Panc1 (cell line): ENCODE measurements at places on chromosomes 3 and 15. TPM values are rescaled to one million over a fixed set of nuclear protein-coding genes. Genes with fewer than 3 reads are reported as not detected.
A peak's percentile ranks its signal among the peaks of the same experiment; 100 is the strongest.

Gene PRR20G
- not detected for total RNA-seq

Gene GNAI2
- 170 TPM for total RNA-seq

Gene ARHGAP31
- total RNA-seq, result 7.6 TPM

- no peak overlapping the region for H3K27ac ChIP-seq
- no peak overlapping the region for H3K4me3 ChIP-seq
- H3K4me1 ChIP-seq, result no peaks in the 10 kb centered on the region
- H3K36me3 ChIP-seq, result no peaks in the 10 kb centered on the region
These were observed 68.0 kb upstream of the BOC start for GRCh38 chr3:113143353-113143752.

DNA sequence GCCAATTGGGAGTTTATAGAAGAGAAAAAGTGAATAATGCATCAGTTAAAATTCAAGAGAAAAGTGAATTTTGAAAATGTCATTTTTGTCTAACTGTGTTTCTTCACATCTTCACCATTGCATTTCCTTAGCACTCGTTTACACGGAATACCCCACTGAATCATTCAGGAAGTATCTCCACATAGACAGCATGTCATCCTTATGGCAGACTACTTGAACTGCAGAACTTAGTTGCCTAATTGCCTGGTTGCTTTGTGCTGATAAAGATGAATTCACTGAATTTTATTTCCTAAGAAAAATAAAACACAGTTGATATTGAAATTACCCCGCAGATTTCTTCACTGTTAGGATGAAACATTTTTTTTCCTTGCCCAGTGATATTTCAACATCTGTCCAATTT lies 627.1 kb downstream of the ROBO1 start:
- H3K4me3 ChIP-seq, result no peak overlapping the region
- H3K27me3 ChIP-seq, result no peaks in the 10 kb centered on the region

DNA sequence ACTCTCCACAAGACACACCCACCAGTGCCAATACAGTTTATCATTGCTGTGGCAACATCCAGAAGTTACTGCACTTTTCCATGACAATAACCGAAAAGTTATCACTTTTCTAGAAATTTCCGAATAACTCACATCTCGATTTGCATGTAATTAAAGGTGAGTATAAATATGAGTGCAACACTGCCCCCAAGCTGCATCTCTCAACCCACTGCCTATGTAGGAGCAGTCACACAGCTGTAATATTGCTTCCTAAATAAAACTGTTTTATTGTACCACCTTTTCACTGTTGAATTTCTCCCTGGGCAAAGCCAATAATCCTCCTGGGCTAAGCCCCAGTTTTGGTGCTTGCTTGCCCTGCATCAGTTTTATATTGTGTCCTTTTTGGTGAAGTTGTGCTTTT lies 601.0 kb upstream of the EPHA6 start:
- H3K36me3 ChIP-seq, result no peaks in the 10 kb centered on the region
- no peak for DNase-seq
- H3K27ac ChIP-seq, result no peak overlapping the region
- no peak overlapping the region for H3K4me3 ChIP-seq
- no peaks in the 10 kb centered on the region for H3K27me3 ChIP-seq
- H3K4me1 ChIP-seq, result no peaks in the 10 kb centered on the region

GRCh38 chr3:9784965-9785364 lies 7.3 kb downstream of the TADA3 start:
- H3K27me3 ChIP-seq, result no peaks in the 10 kb centered on the region
- H3K27ac ChIP-seq, result no peak overlapping the region
- DNase-seq, result no peak

DNA sequence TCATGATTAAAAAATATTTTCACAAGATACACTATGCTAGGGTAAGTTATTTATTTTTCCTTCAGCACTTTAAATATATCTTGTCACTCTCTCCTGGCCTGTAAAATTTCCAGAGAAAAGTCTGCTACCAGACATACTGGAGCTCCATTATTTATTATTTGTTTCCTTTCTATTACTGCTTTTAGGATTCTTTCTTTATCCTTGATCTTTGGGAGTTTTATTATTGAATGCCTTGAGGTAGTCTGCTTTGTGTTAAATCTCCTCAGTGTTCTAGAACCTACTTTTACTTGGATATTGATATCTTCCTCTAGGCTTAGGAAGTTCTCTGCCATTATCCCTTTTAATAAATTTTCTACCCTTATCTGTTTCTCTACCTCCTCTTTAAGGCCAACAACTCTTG lies 142.0 kb upstream of the TGFBR2 start:
- H3K27ac ChIP-seq, result no peak overlapping the region
- DNase-seq, result no peak
- H3K4me3 ChIP-seq, result no peak overlapping the region
- H3K27me3 ChIP-seq, result no peaks in the 10 kb centered on the region

- no peak overlapping the region for H3K27ac ChIP-seq
- DNase-seq, result no peak
- no peaks in the 10 kb centered on the region for H3K36me3 ChIP-seq
- no peaks in the 10 kb centered on the region for H3K4me1 ChIP-seq
- H3K4me3 ChIP-seq, result no peak overlapping the region
These were observed 370.5 kb downstream of the RORA start for GRCh38 chr15:60858511-60859070.

GRCh38 chr3:129286081-129286480 lies 7.4 kb downstream of the HMCES start:
- no peak overlapping the region for H3K4me3 ChIP-seq
- no peaks in the 10 kb centered on the region for H3K27me3 ChIP-seq

GRCh38 chr3:149579161-149579560 lies 78.7 kb downstream of the WWTR1 start:
- no peaks in the 10 kb centered on the region for H3K36me3 ChIP-seq
- H3K4me1 ChIP-seq, result peaks cover 100% of the 10 kb centered on the region
- no peak for DNase-seq
- H3K27ac ChIP-seq, result peak overlapping the region; percentile 100
- no peaks in the 10 kb centered on the region for H3K27me3 ChIP-seq
